ENCODE measurements at places on chromosomes 2 and 18.

GRCh38 chr2:216242365-216242764 lies 129.9 kb downstream of the MARCHF4 start:
- DNase-seq: no peak

DNA sequence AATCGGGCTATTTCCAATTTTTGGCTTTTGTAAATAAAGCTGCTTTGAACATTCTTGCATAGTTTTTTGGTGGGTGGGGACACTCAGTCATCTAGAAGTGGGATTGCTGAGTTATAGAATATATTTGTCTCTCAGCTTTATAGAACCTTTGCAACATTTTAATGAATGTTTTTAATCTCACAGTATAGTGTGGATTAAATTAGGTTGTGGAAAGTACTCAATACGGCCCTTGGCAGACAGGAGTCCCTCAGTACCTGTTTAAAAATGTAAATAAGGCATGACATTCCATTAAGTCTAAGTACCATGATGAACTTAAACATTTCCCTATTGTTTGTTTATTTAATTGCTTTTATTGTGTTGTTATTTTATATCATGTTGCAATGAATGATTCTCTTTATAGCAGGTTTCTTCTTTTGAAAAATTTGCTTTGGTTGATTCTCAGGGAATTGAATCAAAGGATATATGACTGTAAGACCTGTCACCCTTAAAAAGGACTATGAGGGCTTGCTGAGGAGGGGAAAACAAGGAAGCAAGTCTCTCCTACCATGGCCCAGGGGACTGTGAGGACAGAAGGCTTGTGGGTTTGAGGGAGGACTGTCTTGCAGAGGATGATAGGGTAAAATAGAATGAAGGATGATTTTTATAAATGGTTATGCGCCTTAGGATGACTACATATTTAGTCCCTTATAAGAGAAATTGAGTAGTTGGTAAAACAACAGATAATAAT lies 165.1 kb downstream of the RPIA start:
- DNase-seq: no peak

DNA sequence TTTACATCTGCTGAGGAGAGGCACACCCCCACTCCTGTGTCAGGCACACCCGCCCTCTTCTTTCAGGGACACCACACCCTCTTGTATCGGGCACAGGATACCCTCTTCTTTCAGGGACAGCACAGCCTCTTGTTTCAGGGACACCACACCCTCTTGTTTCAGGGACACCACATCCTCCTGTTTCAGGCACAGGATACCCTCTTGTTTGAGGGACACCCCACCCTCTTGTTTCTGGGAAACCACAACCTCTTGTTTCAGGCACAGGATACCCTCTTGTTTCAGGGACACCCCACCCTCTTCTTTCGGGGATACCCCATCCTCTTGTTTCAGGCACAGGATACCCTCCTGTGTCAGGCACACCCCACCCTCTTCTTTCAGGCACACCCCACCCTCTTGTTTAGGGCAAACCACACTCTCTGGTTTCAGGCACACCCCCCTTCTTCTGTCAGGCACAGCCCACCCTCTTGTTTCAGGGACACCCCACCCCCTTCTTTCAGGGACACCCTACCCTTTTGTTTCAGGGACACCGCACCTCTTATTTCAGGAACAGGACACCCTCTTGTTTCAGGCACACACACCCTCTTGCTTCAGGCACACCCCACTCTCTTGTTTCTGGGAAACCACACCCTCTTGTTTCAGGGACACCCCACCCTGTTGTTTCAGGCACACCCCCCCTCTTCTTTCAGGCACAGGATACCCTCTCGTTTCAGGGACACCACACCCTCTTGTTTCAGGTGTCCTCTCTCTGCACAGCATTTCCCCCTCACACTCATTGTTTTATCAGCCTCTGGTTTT lies 96.2 kb downstream of the TPO start:
- no peak for DNase-seq

GRCh38 chr2:23803965-23804542 lies 122.9 kb downstream of the ATAD2B start:
- DNase-seq: no peak

GRCh38 chr2:96247009-96247408 lies 18.8 kb downstream of the TMEM127 start:
- DNase-seq: no peak

DNA sequence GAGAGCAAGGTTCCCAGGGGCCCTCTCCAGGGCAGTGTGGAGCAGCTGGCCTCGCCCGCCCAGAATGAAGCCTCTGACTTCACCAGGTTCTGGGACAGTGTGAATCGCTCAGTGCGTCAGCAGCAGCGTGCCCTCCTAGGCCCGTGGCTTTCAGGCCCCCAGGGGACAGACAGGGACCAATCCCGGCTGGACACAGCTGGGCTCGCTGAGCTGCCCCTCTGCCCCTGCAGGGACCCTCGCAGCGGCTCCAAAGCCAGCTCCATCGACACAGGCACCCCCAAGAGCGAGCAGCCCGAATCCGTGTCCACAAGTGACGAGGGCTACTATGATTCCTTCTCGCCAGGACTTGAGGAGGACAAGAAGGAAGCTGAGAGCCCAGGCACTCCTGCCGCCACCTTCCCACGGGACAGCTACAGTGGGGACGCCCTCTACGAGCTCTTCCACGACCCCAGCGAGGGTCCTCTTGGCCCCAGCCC lies 7.6 kb downstream of the AMER3 start:
- no peak for DNase-seq

GRCh38 chr2:173831312-173832229 lies 133.6 kb downstream of the SP3 start:
- DNase-seq: no peak

DNA sequence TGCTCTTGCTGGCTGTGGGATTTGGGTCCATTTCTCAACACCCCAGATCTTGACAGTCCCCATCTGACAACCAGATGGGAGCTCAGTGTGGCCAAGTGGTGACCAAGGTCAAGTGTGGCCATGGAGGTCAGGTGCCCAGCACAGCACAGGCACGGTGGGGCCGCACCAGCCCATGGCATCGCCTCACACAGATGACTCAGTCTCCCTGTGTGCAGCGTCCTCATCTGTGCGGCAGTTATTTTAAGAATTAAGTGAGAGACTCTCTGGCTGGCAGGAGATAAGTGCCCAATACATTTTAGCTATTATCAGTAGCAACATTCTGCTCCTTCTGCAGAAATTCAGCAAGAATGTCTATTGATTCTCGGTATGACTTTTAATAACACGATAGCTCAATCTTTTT lies 167.2 kb downstream of the DDX1 start:
- DNase-seq: no peak

DNA sequence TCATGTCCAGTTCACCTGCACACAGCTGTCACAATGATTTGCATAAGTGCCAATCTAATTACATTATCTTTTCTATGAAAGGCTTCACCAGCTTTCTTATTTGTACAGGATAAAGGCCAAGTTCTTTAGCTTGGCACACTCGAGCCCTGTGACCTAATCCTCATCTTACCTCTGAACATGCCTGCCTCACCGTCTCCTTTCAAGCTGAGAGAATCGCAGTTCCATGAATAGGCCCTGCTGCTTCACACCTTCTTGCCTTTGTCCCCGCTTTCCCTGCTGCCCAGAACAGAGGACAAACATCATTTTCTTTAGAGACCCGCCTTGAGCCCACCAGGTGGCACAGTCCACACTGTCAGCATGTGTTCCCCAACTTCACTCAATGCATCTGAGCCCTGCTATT lies 1094.7 kb downstream of the BCL11A start:
- DNase-seq: no peak

DNA sequence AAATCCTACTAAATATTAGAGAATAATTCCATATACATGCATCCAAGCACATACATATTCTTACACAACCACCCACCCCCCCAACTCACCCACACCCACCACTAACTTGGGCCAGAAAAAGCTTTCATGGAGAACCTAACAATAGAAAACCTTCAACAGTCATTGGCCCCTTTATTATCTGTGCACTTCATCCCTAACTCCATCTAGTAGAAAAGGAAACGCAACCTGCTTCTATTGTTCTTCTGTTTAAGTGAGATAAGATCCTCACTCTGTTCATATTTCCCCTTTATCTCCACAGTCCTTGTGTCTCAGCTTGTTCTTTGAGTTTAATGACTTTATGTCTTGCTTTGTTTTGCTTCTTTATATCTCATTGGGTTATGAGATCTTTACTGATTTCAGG lies 1740.2 kb upstream of the CELF4 start:
- no peak for DNase-seq

DNA sequence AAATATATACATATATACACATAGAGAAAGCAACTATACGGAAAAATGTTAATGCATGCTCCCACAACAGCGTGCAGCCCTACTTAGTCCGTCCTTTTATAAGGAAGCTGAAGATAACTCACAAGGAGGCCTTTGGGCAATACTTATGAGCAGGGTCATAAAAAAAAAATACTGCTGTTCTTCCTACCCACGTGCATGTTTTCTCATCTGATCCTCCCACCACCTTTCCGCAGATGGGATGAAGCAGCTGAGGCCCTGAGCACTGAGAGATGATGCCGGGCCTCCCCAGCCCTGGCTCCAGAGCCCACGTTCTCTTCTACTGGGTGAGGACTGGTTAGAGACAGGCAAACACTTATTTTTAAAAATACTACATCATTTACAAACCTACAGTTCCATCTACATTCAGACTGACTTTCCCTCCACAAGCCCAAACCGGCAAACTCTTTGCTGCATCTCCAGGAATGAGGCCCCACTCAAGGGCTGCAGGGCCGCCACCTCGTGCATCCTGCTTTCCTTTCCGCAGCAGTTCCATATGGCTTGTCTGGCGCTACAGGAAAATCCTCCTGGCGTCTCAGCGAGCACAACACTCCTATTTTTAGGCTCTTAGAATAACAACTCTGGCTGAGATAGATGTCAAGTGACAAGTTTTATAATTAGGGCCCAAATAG lies 41.6 kb downstream of the TBC1D8 start:
- no peak for DNase-seq

GRCh38 chr2:19709553-19709952 lies 192.2 kb downstream of the TTC32 start:
- no peak for DNase-seq

DNA sequence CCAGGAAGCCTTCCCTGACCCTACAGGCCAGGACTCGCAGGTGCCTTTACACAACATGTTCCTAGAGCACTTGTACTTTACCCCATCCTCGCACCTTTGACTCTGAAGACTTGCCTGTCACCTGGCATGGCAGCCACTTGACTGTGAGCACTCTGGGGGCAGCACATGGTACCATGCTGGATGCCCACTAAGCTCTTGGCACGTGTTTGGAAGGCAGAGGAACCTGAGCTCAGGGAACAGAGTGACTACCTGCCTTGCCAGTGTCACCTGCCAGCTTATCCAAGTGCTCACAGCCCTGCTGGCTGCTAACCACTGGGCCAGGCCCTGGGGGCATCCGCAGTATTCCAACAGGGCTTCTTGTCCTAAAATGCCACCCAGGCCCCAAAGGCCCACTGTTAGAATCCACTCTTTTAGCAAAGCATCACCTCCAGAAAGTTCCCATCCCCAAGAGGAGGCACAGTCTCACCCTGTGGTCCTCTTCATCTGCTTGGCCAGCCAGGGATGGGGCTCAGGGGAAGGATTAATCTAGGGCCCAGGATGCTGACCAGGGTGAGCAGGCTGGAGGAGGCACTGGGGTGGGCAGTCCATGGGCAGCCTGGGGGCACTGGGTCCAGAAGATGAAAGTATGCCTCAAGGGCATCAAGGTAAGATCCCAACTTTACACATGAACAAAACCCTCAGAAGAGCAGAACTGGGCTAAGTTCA lies 57.0 kb downstream of the ZBTB7C start:
- DNase-seq: no peak

DNA sequence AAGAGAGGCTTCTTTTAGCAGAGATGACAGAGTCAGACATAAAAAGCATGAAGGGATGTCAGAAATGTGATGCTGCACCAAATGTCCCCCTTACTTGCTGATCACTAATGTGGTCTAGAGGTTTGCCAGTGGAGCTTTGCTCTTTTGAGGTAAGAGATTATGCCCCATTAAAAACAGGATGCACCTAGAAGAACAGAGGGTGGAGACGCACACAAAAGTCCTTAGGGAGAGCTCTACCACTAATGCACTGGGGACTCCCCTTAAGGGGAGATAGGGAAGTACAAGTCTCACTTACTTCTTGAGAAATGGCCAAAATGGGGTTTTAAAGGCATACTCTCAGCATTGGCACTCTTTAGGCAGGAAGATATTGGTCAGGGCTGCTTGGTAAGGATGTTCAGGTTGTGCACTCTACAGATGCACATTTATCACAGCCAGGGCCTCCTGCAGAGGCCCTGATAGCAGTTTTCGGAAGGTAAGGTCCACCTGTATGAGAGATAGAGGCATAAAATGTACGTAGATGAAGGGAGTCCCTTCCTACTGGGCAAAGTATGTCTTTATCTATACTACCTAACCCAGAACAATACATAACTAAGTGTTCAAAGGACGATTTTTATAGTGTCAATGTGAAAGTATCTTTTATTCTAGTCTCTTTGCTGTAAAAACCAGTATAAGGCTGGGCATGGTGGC lies 17.0 kb upstream of the SCYGR1 start:
- no peak for DNase-seq

GRCh38 chr2:99085421-99085820 lies 56.1 kb upstream of the C2orf15 start:
- no peak for DNase-seq

GRCh38 chr2:104846786-104847585 lies 6.9 kb upstream of the POU3F3 start:
- no peak for DNase-seq
